ENCODE measurements at places on chromosomes 7 and 10.

DNA sequence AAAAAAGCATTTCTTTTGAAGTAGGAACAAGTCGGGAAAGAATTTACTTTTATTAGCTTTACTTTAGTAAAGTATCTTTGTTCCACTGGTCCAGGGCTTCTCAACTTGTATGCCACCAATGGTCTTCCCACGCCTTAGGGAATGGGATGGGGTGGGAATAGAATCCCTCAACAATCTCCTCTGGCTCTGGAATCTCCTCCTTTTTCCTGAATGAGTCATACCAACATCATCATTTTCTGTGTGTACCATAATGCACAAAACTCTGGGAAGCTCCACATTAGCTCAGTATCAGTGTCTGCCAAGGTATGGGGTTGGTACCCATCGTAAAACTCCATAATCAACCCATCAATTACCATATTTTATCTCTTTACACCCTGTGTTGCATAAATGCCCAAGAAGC is 159.4 kb upstream of the BMPER start:
- no peak for DNase-seq

- peak; percentile 66 for DNase-seq
These were observed 177.6 kb downstream of the PRKAG2 start for GRCh38 chr7:151699147-151699927.

DNA sequence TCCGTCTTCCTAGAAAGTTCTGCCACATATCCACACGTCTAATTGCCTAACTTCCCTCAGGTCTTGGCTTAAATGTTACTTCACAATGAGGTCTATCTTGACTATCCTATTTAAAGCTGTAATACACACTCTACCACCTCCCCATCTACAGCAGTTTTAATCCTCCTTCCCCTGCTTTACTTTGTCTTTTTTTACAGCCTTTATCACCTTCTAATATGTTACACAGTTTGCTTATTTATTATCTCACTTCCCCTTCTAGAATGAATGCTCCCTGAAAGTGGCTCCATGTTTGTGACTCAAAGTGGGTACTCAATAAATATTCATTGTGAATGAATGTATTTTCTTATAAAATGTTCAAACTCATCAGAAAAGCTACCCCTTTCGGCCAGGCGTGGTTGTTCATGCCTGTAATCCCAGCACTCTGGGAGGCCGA is 13.6 kb upstream of the MICU1 start:
- DNase-seq = no peak

GRCh38 chr7:27680610-27681009 is 17.9 kb upstream of the HIBADH start:
- no peak for DNase-seq

DNA sequence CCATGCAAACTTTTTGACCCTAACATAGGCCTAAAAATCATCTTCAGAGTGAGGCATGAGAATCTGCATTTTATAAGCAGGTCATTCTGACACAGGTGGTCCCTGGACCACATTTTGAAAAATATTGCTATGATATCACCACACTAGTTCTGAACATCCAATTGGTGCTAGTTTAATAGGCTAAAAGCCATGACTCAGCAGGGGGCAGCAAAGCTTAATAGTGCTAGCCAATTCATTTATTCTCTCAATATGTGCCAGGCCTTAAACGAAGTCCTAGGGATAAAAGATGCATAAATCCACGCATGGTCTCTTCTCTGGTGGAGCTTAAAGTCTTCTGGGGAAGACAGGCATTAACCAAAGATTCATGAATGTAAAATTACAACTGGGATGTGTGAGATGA is 10.2 kb upstream of the SLC25A28 start:
- DNase-seq = no peak

- DNase-seq = no peak
These were observed 19.4 kb downstream of the STRIP2 start for GRCh38 chr7:129453510-129454248.

DNA sequence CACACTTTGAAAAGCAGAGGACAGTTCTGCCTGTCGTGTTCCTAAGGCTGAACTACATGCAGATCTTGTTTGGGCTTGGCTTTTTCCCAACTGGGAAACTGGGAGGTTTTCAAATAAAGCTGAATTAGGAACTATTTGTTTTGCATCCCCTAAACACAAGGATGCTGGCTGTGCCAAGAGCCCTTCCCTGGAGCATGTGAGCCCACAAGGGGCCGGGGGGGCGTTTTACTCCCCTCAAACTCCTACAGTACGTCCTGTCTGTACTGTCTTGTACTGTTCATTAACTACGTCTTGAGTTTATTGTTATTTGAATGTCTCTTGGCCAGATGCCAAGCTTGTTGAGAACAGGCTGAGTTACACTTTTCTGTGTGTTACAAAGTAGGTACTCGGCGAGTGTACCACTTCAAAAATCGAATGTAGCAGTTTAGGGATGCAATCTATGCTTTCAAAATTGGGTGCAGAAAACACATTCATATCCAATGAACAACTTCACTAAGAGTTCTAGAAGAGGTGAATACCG is 94.9 kb downstream of the GFRA1 start:
- no peak for DNase-seq

DNA sequence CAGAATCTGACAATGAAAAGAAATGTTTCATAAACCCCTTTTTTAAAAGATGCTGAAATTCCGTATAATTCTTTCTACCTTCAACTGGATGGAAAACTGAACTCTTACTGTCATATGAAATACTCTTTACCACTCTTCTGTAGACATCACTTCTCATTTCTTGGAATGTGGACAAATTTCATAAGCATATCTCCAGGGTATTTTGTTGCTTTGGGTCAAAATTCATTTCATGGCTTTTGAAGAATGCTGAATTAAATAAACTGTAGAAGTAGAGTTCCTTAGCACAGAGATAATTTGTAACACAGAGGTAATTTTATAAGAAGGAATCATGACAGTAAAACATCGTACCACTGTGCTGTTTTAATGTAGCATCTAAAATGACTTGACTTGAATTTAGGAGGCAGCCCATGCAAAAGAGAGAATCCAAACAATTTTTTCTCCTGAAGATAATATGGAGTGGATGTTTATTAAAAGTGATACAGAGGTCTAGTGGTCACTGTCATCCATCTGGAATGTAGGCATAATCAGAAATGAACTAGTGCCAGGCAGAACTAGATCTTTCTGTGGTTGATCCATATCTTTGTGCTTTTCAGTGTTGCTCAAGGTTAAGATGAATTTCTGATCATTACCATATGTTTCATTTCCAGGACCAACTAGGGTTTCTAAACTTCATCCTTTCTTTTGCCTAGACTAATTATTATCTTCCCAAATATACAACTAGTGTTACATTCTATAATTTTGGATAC is 492.0 kb downstream of the KIF20B start:
- DNase-seq = no peak
